Activated naive CD4-positive, alpha-beta T cell treated with anti-CD3 and anti-CD28 coated beads, Interleukin-2, amount 10 ng/mL, durations not matched to agents 5 hours and 36 hours (primary cell): ENCODE measurements at places on chromosomes 1 and 21. TPM values are rescaled to one million over a fixed set of nuclear protein-coding genes. Genes with fewer than 3 reads are reported as not detected.

Gene POFUT2
- total RNA-seq, result 19.4 TPM

Gene NUDT4B
- total RNA-seq, result 0.48 TPM

Gene LCE3E
- not detected for total RNA-seq

Gene RGS18
- total RNA-seq, result not detected

Gene SLC16A4
- total RNA-seq, result 0.55 TPM

Gene GPR157
- total RNA-seq, result 3.3 TPM

Gene SPRR4
- total RNA-seq, result not detected

Gene PAPPA2
- total RNA-seq, result 0.15 TPM

Gene GPR25
- total RNA-seq, result not detected

Gene RFX5
- 69.5 TPM for total RNA-seq

Gene TINAGL1
- not detected for total RNA-seq

Gene TSACC
- total RNA-seq, result not detected

Gene MEX3A
- total RNA-seq, result not detected

Gene MROH7
- not detected for total RNA-seq

Gene C1QA
- not detected for total RNA-seq

Gene SYNJ1
- total RNA-seq, result 16.2 TPM

Gene HAX1
- 97.2 TPM for total RNA-seq

Gene PTAFR
- total RNA-seq, result 0.40 TPM

Gene ITLN2
- total RNA-seq, result not detected

Gene ATP1A4
- total RNA-seq, result not detected

Gene GRIK3
- total RNA-seq, result not detected

Gene NBPF4
- not detected for total RNA-seq

Gene SSBP3
- total RNA-seq, result 101 TPM

Gene FAM72A
- 19.2 TPM for total RNA-seq

Gene PCP4L1
- total RNA-seq, result 0.26 TPM

Gene SMIM1
- 0.89 TPM for total RNA-seq

Gene GOLT1A
- not detected for total RNA-seq

Gene MORC3
- 54.1 TPM for total RNA-seq

Gene MSH4
- total RNA-seq, result 0.25 TPM

Gene RXFP4
- total RNA-seq, result not detected

Gene NCF2
- 11.7 TPM for total RNA-seq

Gene GADD45A
- total RNA-seq, result 12.7 TPM

Gene DRAXIN
- 0.40 TPM for total RNA-seq

Gene CDC20
- total RNA-seq, result 87.0 TPM

Gene S100A1
- not detected for total RNA-seq

Gene SLAMF1
- 54.0 TPM for total RNA-seq

Gene COL8A2
- total RNA-seq, result not detected

Gene CHI3L1
- not detected for total RNA-seq

Gene AMY2A
- total RNA-seq, result not detected

Gene C1QC
- not detected for total RNA-seq

Gene KLHDC8A
- total RNA-seq, result not detected

Gene NRAS
- 47.2 TPM for total RNA-seq

Gene PRPF38B
- 77.0 TPM for total RNA-seq

Gene NBPF3
- total RNA-seq, result 4.0 TPM

Gene SRSF11
- total RNA-seq, result 184 TPM
